PC-9 (cell line): ENCODE measurements at places on chromosomes 13 and 19. TPM values are rescaled to one million over a fixed set of nuclear protein-coding genes. Genes with fewer than 3 reads are reported as not detected.

DNA sequence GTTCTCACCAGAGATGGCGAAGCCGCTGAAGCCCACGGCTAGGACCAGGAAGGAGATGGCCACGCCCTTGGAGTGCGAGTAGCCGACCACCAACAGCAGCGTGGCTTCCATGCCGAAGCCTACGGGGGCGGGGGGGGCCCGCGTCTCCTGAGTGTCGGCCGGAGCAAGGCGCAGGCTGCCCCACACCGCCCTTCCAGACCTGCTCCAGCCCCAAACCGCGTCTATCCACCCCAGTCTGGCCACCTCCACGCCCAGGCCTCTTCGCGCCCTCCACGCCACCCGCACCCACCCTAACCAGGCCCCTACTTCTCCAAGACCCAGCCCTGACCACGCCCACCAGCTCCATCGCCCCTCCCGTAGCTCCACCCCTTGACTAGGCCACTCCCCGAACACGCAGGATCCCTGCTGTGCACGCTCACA, 6.2 kb downstream of the GFY start:
- no peaks in the 10 kb centered on the region for H3K36me3 ChIP-seq
- H3K27me3 ChIP-seq, result peaks cover 46% of the 10 kb centered on the region
- DNase-seq, result no peak

DNA sequence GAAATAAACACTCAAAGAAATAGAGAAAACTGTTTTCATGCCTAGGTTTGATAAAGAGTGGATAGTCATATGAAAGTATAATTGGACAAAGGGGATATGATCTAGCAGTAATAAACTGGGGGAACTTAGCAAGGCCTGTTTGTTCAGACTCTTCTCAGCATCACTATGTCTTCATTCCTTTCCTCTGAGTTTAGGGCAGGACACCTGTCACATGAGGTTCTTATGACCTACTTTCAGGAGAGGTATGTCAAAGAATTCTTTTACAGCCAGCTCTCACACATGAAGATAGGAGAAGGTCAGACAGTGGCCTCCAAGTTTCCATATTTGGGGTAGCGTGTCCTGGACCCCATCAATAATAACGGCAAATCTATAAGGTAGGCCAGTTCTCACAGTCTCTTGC, 11.4 kb upstream of the RFXAP start:
- H3K4me3 ChIP-seq, result no peak overlapping the region
- H3K4me1 ChIP-seq, result peaks cover 21% of the 10 kb centered on the region
- no peak overlapping the region for H3K27ac ChIP-seq
- no peaks in the 10 kb centered on the region for H3K36me3 ChIP-seq

GRCh38 chr19:33509774-33510173, 11.8 kb downstream of the PEPD start:
- no peaks in the 10 kb centered on the region for H3K27me3 ChIP-seq
- H3K27ac ChIP-seq, result peak overlapping the region; percentile 44
- DNase-seq, result peak; percentile 86
- no peaks in the 10 kb centered on the region for H3K36me3 ChIP-seq
- peaks cover 55% of the 10 kb centered on the region for H3K4me1 ChIP-seq

GRCh38 chr19:23262920-23263319, 12.7 kb upstream of the ZNF724 start:
- peaks cover 25% of the 10 kb centered on the region for H3K36me3 ChIP-seq
- H3K27ac ChIP-seq, result no peak overlapping the region
- H3K4me1 ChIP-seq, result no peaks in the 10 kb centered on the region
- no peak overlapping the region for H3K4me3 ChIP-seq

DNA sequence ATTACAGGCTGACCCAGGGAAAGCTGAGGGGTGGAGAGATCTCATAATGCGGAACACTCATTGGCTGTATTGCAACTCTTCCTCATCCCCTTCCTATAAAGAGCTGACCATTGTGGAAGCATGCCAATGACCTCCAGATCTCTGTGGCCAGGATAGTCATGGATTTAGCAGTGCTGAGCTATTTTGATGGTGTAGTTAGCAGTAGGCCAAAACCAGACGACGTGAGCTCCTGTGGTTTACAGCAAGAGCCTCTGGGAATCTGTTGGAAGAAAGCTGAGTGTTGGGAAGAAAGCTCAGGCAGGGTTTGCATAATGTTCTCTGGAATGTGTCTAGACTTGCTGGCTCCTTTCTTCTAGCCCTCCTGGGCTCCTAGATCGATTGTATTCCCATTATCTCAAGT, 187.5 kb upstream of the GPC6 start:
- no peaks in the 10 kb centered on the region for H3K36me3 ChIP-seq
- no peak for DNase-seq
- H3K4me3 ChIP-seq, result no peak overlapping the region
- H3K4me1 ChIP-seq, result no peaks in the 10 kb centered on the region
- H3K27me3 ChIP-seq, result no peaks in the 10 kb centered on the region

- no peak for DNase-seq
- H3K27ac ChIP-seq, result no peak overlapping the region
- H3K4me3 ChIP-seq, result no peak overlapping the region
- no peaks in the 10 kb centered on the region for H3K4me1 ChIP-seq
Observed at GRCh38 chr13:110268061-110268460, 38.9 kb downstream of the COL4A1 start.

DNA sequence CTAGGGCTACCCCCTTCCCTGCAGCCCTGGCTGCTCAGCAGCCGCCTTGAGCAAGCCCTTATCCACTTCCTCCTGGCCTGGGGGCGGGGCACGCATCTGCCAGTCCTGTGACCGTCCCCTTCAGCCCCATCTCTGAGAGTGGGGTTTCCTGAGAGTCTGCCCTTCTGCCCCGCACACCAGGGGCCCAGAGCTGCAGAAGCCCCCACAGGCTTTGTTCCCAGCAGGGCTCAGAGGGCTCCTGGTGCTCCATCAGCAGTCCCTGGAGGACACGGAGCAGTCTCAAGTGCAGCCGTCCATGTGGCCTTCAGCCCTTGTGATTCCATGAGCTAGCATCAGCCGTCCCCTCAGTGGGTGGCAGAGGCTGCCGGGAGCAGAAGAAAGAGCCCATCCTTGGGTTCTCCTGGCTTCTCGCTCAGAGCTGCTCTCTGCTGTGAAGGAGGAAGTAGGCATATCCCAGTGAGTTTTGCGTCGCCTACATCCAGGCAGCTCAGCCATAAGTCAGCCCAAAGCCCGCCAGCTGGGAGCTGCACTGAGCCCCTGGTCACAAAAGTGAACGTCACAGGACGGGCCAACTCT, 16.3 kb downstream of the MYO9B start:
- no peaks in the 10 kb centered on the region for H3K36me3 ChIP-seq
- peaks cover 2% of the 10 kb centered on the region for H3K4me1 ChIP-seq
- H3K4me3 ChIP-seq, result no peak overlapping the region
- no peak for DNase-seq
- H3K27me3 ChIP-seq, result no peaks in the 10 kb centered on the region
- no peak overlapping the region for H3K27ac ChIP-seq

- DNase-seq, result no peak
- no peaks in the 10 kb centered on the region for H3K36me3 ChIP-seq
- no peaks in the 10 kb centered on the region for H3K4me1 ChIP-seq
- no peak within 1 kb of the TSS for H3K4me3 ChIP-seq
Observed at GRCh38 chr19:41426952-41427646, at the start of gene B3GNT8. B3GNT8 (minus strand) TSS chr19:41427374; CDS start chr19:41426778, 596 bp downstream.

- H3K36me3 ChIP-seq, result no peaks in the 10 kb centered on the region
- no peak within 1 kb of the TSS for H3K27ac ChIP-seq
- H3K4me3 ChIP-seq, result no peak within 1 kb of the TSS
- H3K4me1 ChIP-seq, result no peaks in the 10 kb centered on the region
- H3K27me3 ChIP-seq, result no peaks in the 10 kb centered on the region
- DNase-seq, result no peak
Observed at GRCh38 chr19:56840451-56841192, at the start of the genes PEG3 and ZIM2. PEG3 (minus strand) TSS chr19:56840726; CDS start chr19:56824655, 16,071 bp downstream. ZIM2 (minus strand) TSS chr19:56840726; CDS start chr19:56824277, 16,449 bp downstream.

- no peak overlapping the region for H3K4me3 ChIP-seq
- no peak for DNase-seq
- H3K36me3 ChIP-seq, result no peaks in the 10 kb centered on the region
- no peaks in the 10 kb centered on the region for H3K27me3 ChIP-seq
Observed at GRCh38 chr19:5891938-5892771, 11.4 kb downstream of the NDUFA11 start.

DNA sequence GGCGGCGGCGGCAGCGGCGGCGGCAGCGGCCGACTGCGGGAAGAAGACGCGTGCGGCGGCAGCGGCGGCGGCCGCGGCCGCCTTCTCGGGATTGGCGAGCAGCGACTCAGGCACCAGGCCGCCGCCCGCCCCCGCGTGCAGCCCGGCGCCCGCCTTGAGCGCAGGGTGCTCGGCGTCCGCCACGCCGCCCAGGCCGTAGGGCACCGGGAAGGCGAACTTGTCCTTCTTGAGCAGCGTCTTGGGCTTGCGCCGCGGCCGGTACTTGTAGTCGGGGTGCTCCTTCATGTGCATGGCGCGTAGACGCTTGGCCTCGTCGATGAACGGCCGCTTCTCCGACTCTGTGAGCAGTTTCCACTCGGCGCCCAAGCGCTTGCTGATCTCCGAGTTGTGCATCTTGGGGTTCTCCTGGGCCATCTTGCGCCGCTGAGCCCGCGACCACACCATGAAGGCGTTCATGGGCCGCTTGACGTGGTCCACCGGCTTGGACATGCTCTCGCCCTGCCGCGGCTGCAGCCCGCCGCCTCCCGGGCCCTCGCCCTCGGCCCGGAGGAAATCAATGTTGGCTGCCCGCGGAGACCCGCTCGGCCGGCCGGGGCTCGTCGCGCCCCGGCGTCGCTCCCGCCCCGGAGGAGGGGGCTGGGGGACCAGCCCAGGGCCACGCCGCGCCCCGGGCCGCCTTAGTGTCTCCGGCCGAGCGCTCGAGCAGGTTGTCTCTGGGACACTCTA, 621 bp downstream of the SOX21 start:
- H3K27ac ChIP-seq, result no peak overlapping the region
- no peaks in the 10 kb centered on the region for H3K36me3 ChIP-seq
- no peak for DNase-seq
- H3K4me3 ChIP-seq, result no peak overlapping the region

- peak overlapping the region; percentile 54 for H3K27ac ChIP-seq
- DNase-seq, result no peak
- no peak overlapping the region for H3K4me3 ChIP-seq
- no peaks in the 10 kb centered on the region for H3K36me3 ChIP-seq
Observed at GRCh38 chr19:2167896-2168618, 4.3 kb downstream of the DOT1L start.

- H3K27me3 ChIP-seq, result no peaks in the 10 kb centered on the region
- no peak overlapping the region for H3K4me3 ChIP-seq
- DNase-seq, result no peak
- 0 out of 2 replicates have a peak, but pooled peaks cover 12% of the 10 kb centered on the region for H3K36me3 ChIP-seq
Observed at GRCh38 chr13:20073775-20074174, 87.1 kb downstream of the GJA3 start.

DNA sequence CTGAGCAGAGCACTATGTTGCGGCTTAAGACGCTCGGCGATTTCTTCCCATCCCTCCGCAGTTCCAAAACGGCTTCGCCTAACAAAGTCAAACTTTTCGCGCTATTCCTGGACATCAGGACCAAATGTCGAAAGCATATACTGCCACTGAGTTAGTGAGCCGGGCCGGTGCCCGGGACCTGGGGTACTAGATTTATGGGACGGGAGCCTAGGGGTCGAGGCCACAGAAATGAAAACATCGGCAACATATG, 699 bp downstream of the RCBTB2 start:
- DNase-seq, result no peak
- no peak overlapping the region for H3K27ac ChIP-seq
- H3K4me3 ChIP-seq, result peak overlapping the region; percentile 94
- 0 out of 2 replicates have a peak, but pooled peaks cover 8% of the 10 kb centered on the region for H3K4me1 ChIP-seq

The SULT2A1 gene
- total RNA-seq, result not detected in 2 replicates

The NKPD1 gene
- total RNA-seq, result 0.37 and 0.75 TPM in 2 replicates

The SLC5A5 gene
- 0.18 TPM in 1 of 2 replicates, not detected in the other for total RNA-seq

The DACT3 gene
- 0.13 TPM in 1 of 2 replicates, not detected in the other for total RNA-seq

The ADGRE1 gene
- total RNA-seq, result not detected in 2 replicates

The ATP4A gene
- not detected in 2 replicates for total RNA-seq

The DNAJB1 gene
- 159 and 199 TPM in 2 replicates for total RNA-seq

The BTBD2 gene
- 79.2 and 81.0 TPM in 2 replicates for total RNA-seq

The N4BP2L1 gene
- 3.0 and 4.0 TPM in 2 replicates for total RNA-seq

The SIGLEC5 gene
- total RNA-seq, result not detected in 2 replicates

The SKA3 gene
- total RNA-seq, result 12.5 and 18.9 TPM in 2 replicates
